NCI-H82 (cell line): ENCODE measurements at places on chromosomes 11 and 22.
A peak's percentile ranks its signal among the peaks of the same experiment; 100 is the strongest.

DNA sequence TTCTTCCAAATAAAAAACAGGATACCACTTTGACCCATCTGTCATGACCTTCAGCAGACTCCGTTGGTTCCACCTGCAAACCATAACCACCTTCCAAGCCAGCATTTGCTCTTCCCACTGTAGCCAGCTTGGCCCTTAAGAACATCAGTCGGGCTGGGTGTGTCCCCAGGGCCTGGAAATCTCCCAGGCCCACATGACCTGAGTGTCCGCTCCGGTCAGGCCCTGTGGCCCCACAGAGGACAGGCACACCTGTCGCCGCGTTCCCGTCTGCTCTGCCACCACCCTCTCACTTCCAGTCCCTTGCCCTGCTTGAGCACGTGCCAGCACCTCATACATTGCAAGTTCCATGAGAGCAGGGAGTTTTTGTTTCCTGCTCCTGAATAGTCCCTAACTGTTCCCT lies 65.7 kb upstream of the PITPNB start:
- no peak for DNase-seq

- no peak for DNase-seq
These were observed 58.8 kb downstream of the GRK3 start for GRCh38 chr22:25623310-25623734.

GRCh38 chr11:15622231-15622890 lies 507.6 kb downstream of the INSC start:
- peak; percentile 92 for DNase-seq

- DNase-seq: no peak
These were observed 813.7 kb upstream of the CNTN5 start for GRCh38 chr11:98207086-98207485.

DNA sequence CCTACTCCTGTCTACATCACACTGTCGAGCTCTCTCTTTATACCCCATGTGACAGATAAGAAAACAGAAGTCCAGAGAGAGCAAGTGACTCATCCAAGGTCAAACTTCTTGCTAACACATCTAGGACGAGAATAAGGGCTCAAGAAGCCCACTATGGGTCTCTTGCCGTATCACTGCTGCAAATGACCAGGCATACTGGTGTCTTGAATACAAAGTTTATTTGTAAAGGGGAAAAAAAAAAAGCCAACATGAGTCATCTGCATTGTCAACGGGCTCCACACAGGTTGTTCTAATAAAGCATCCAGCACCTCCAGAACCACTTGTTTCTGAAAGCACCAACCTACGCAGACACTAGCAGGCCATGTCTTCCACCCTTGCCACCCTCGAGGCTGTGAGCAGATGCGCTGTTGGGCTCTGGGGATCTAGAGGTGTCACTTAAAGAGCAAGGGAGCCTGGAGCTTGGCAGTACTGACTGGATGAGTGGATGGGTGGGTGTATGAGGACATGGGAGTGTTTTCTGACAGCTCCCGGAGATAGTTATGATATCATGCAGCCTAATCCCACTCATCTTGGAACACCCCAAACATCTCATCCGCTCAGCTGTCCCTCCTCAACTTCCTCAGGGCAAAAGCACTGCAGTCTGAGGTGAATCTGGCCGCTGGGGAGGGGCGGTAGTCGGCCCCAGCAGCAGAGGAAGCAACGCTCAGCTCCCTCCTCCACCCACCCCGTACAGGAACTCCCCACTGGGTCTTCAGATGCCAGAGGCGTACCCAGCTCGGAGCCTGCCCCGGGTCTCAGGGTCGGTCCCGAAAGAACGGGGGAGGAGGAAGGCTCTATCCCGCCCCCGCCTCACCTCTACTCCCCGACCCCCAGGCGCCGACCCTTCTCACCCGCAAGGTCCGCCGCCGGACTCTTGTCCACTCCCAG lies 1.0 kb downstream of the SMCO4 start:
- DNase-seq: peak; percentile 49

GRCh38 chr11:69745201-69745600 lies 29.9 kb downstream of the FGF4 start:
- no peak for DNase-seq

DNA sequence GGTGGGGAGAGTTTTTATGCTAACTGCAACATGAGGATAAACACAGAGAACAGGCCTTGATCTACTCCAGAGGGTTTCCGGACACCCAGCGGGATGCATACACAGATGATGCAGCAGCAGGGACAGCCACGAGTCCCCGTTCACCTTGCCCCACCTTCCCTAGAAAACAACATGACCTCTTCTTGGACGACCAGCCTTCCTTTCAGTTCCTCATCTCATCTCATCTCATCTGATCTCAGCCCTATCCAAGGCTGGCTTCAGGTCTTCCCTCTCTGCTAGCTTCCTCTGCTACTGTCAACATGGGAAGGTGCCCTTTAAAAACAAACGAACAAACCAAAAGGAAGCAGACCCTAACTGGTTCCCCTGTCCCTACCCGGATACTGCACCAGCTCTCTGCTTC lies 1356.2 kb downstream of the TBC1D22A start:
- no peak for DNase-seq

- DNase-seq: no peak
These were observed 60.4 kb downstream of the KCNJ1 start for GRCh38 chr11:128806506-128807261.

GRCh38 chr11:13160346-13160745 lies 117.2 kb upstream of the BMAL1 start:
- no peak for DNase-seq

DNA sequence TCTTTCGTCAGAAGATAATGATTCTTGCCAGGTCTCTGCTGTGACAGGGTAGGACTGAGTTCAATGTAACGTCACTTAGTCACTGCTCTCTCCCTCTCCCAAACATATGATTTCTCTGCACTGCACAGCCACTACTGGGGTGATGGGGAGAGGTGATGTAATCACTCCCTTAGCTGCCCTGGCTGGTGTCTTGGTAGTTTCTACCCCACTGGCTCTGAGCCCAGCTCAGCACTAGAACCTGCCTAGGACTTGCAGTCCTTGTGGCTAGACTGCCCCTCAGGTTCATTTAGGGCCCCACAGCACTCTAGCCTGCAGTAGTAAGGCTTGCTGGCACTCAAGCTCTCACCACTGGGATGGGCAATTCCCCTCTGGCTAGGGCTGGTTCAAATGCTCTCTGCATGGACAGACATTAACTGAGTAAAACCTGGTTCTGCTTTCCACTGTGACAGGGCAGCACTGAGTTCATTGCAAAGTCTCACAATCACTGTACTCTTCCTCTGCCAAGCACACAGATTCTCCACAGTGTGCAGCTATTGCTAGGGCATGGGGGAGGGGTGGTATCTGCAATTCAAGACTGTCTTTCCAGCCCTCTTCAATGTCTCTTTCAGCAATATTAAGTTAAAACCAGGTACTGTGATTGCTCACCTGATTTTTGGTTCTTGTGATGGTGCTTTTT lies 571.4 kb upstream of the FAT3 start:
- no peak for DNase-seq

DNA sequence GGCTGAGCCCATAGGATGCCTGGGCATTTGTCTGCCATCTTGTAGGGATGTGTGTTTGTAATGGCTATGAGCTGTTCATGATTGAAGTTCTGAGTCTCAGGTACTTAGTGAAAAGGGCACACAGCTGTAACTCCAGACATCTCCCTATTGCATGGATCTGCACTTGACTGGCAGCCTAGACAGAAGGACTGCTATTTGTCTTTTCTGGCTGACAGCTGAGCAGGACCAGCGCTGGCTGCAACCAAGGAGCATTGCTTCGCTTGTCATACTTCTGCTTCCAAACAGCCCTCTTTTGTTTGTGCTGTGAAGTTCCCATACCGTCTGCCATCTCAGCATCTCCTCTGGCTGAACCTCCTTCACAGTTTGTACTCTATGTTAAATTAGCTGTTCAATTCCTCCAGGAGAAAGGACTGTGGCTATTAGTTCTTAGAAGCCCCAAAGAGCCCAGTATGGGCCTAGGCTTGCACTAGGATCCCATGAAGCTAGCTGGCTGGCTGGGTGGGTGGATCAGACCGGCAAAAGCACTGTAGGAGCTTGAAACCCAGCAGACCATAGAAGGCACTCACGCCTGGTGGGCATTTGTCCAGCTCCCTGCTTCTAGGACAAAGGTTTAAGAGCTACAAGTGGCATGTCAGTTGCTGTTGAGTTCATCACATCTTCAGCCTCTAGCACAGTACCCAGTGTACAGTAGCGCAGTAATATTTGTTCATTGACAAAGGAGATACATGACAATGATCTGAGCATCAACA lies 20.4 kb downstream of the HIRA start:
- no peak for DNase-seq

DNA sequence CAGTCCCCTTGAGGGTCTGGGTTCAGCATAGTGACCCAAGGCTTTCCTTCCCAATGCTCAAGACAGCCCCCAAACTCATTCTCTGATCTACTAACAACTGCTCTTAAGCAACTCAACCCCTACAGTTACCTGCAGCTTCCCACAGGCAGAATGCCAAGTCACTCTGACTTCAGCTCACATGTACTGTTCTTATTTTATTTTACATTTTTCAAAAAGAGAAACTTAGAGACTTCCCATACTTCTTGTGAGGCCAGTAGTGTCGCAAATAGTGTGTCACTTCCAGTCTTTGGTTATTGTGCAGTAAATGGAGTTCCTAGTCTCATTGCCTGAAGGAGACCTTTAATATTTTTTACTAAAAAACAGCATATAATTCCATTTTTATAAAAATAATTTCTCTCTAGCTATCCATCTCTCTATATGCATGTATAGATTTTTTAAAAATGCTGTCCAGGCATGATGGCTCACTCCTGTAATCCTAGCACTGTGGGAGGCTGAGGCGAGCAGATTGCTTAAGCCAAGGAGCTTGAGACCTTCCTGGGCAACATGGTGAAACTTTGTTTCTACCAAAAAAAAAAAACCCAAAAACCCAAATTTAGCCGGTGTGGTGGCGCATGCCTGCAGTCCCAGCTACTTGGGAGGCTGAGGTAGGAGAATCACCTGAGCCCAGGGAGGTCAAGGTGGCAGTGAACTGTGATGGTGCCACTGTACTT lies 41.8 kb downstream of the ENTHD1 start:
- no peak for DNase-seq

DNA sequence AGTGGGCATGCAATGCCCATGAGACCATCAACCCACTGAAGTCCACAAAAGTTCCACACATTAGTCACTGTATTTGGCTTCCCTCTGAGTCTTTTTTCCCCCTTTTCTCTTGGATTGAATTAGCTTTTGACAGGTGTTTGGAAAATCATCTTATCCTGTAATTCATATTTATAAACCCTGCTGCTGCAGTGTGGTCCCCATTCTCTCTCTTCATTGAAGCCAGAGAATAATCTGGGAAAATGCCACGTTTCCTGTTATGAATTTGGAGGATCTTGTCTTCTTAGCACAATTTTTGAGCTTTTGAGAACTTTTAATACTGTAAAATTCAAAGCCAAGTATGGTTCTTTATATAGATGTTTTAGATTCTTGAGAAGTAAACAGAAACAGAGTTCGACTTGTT lies 84.8 kb downstream of the UVRAG start:
- no peak for DNase-seq

DNA sequence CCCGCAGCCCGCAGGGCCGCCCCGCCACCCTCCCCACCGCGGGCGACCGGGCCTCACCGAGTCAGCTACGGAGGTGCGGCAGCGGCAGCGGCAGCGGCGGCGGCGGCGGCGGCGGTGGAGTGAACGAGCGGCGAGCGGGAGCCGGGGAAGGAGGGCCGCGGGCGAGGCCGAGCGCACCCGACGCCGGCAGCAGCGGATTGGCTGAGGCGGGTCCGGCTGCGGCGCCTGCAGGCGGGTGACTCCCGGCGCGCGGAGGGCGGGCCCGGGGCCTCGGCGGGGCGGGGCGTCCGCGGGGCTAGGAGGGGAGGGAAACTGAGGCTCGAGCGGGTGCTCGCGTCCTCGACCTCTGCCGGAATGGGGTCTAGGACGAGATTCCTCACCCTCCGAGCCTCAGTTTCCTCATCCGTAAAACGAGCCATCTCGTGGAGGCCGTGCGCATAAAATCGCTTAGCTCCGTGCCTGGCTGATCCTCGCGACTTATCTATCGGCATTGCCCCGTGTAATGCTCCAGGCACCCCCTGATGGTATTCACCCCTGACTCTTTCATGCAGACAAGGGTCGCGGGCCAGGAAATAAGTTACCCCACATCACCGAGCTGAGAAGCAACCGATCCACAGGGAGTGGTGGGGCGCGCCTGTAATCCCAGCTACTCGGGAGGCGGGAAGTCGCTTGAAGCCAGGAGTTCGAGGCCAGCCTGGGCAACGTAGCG lies at the start of gene CPT1A:
CPT1A (minus strand) TSS at position 199 of the 709 bp plus-strand sequence. CDS start 26,442 bp downstream, outside the sequence.
- DNase-seq: peak; percentile 67

GRCh38 chr22:36079041-36079440 lies 50.4 kb upstream of the RBFOX2 start:
- no peak for DNase-seq

DNA sequence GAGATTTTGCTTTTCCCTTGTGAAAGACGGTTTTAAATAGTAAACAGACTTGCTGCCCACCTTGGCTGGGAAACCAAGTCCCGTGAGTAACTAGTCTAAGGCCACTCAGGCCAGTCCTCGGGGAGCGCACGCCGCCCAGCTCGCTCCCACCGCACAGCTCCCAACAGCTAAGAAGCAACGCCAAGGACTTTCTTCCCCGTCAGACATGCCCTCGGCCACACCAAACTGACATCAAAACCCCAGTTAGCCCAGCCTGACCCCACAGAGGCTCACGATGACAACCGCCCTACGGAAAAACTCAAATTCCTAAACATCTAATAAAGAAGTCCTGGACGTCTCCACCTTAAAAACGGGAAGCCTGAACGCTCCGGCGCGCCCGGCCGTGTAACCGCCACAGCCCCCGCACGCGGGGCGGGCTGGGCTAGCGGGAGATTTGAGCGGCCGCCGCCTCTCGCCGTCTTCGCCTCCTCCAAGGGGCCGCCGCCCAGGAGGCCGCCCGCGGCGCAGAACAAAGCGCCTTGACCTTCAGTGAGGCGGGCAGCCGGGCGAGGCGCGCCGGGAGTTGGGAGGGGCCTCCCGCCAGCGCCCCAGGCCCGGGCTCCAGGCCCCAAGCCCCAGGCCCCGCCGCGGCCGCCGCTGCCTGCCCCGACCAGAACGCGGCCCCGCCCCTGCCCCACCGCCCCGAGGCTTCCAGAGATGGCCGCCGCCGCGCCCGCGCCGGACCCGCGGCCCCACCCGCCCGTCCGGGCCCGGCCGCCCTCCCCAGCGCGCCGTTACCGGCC lies 486 bp downstream of the NAP1L4 start:
- peak; percentile 74 for DNase-seq

- no peak for DNase-seq
These were observed 8.3 kb upstream of the ATF4 start for GRCh38 chr22:39512026-39512425.

- no peak for DNase-seq
These were observed 653 bp downstream of the IL18BP start for GRCh38 chr11:71999362-71999761.

- DNase-seq: no peak
These were observed 48.0 kb downstream of the CABIN1 start for GRCh38 chr22:24059121-24059520.

DNA sequence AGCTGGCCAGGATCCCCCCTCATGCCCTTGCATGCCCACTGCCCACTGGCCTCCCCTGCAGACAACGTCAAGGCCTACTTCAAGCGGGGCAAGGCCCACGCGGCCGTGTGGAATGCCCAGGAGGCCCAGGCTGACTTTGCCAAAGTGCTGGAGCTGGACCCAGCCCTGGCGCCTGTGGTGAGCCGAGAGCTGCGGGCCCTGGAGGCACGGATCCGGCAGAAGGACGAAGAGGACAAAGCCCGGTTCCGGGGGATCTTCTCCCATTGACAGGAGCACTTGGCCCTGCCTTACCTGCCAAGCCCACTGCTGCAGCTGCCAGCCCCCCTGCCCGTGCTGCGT lies 7.9 kb downstream of the AIP start:
- no peak for DNase-seq
